Stimulated activated CD4-positive, alpha-beta T cell treated with anti-CD3 and anti-CD28 coated beads, Interleukin-15, amount 100 ng/mL, for 1 hour (primary cell): ENCODE measurements at places on chromosomes 6 and 20.

DNA sequence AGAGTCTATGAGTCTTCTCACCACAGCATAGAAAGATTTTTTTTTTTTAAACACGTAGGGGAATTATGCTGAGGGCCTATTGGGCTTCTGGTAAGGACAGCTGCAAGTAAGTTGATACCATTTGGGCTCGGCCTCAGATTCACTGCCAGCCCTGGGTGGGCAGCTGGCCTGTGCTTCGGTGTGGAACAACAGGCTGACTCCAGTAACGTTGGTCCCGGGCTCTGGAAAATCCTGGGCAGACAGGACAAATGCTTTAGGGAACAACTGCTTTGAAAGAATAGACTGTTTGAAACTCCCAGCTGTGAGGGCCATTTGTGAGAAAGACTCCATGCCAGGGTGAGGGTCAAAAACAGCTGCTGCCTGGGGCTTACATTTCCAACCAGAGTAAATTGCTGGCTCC is 366.5 kb downstream of the QKI start:
- no peak for DNase-seq

DNA sequence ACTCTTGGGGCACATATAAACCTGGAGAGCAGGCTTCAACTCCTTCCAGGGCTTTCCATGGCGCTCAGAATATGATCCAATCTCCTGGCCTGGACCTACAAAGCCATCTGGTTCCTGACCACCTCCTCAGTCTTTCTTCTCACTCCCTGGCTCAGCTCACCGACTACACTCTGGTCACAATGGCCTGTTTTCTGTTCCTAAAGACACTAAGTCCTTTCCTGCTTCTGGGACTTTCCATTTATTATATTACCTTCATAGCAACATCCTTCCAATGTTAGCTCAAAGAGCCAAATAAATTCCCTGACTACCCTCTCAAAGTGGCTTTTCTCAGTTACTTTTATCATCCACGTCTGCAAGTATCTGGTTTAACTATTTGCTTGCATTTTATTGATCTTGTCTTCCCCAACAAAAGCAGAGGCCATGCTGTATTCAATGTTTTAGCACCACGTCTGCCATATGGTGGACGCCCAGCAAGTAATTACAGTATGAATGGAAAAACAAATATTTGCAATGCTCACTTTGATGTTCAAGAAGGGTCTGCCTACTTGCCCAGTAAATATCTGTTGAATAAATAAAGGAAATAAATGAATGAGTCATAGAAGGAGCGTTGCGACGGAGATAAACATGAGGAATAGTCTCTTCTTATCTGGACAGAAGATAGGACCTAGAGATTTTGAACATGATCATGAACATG is 328.4 kb downstream of the ESR1 start:
- no peak for DNase-seq

DNA sequence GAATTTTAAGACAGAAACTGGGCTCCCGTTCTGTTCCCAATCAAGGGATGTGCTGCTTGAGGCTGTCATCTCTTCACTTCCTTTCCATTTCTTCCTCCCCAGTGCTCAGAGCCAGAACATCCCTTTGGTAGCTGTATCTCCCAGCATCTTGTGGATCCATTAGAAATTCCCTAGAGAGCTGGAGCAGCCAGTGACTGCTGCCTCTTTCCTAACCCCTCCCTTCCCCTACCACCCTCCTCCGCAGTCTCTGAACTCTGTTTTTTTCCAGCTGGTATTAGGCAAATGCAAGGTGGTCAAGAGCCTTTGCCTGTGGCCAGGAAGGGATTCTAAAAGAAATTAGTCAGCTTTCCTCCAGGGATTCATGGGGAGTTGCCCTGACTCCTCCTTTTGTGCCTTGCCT is 208.0 kb downstream of the EYA2 start:
- DNase-seq = no peak

DNA sequence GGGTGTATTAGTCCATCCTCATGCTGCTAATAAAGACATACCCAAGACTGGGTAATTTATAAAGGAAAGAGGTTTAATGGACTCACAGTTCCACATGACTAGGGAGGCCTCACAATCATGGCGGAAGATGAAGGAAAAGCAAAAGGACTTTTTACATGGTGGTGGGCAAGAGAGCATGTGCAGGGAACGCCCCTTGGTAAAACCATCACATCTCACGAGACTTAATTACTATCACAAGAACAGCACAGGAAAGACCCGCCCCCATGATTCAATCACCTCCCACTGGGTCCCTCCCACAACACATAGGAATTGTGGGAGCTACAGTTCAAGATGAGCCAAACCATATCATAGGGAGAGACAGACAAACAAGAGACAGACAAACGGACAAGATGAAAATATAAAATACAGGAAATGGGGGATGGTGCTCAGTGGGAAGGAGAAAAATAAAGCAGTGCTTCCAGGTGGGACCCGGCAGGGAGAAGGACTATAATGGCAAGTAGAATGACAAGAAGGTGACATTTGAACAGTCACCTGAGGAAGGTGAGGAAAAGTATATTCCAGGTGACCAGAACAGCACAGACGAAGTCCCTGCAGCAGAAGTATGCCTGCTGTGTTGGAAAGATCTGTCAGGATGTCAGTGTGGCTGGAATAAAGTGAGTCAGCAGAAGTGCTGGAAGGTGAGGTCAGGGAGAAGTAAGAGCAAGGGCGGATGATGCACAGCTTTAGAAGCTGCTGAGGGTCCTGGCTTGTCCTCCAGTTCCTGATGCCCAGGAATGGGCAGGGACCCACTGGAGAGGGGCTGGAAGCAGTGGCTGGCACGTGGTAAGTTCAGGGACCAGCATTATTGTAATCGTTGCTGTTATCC is 61.1 kb downstream of the SLC2A10 start:
- DNase-seq = no peak

DNA sequence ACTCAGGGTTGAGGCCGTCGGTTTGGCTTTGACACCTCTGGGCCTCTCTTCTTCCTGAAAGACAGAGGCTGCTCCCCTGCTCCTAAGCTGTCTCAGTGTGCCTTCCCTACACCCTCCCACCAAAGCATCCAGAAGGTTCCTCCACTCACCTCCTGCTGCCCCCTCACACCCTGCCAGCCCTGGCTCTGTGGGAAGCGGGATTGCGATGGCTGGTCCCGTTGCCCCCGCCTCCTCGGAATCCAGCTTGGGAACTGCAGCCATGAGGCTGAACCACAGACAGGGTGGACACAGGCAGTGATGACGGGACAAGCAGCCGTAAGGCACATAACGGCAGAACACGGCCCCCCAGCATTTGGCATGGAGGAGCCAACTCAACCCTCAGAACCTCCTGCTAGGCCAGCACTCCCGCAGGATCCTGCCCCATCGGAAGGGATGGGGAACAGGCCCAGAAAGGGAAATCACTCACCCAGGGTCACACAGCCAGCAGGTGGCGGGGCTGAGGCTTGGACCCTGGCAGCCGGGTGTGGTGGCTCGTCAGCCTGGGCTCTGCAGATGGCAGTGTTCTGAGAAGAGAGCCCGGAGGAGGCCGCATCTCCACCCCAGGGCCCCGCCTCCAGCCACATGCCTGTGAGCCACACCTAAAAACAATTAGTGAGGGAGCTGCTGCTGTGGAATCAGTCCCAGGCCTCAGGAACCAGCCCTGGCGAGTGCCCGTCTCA is 139.6 kb downstream of the PHACTR3 start:
- no peak for DNase-seq

GRCh38 chr20:47055699-47056369 is 161.2 kb downstream of the EYA2 start:
- no peak for DNase-seq

- no peak for DNase-seq
Observed at GRCh38 chr6:14596410-14596809, 478.8 kb downstream of the CD83 start.

GRCh38 chr6:109475625-109476024 is 7.4 kb downstream of the ZBTB24 start:
- no peak for DNase-seq

DNA sequence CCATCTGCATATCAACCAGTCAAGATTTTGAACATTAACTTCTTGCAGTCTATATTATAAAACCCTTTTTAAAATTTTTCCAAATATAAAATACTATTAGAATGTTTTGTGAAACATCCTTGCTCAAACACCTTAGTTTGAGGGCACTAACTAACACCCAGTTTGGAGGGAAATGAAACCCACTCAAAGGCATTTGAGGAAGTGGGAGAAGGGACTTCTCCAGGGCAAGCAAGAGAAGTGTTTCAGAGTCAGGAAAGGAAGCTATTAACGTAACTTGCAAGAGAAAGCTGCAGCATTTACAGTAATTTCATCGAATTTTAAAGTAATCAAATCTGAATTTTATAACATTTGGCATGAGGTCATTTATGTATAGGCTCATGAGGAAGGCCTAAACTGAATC is 21.3 kb downstream of the MTFR2 start:
- DNase-seq = no peak

GRCh38 chr20:528923-529604 is 14.5 kb downstream of the CSNK2A1 start:
- no peak for DNase-seq

DNA sequence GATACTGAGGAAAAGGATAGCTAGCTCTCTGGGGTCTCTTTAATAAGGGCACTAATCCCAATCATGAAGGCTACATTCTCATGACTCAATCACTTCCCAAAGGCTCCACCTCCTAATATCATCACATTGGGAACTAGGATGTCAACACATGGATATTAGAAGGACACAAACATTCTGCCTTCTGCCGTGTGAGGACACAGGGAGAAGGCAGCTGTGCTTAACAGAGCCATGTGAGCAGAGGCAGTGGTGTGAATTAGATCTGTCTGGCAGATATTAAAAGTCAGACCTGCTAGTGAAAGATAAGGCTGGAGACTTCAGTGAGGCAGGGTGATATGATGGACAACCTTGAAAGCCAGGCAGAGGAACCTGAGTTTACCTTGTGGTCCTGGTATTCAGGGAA is 341.9 kb downstream of the ARHGAP18 start:
- no peak for DNase-seq

DNA sequence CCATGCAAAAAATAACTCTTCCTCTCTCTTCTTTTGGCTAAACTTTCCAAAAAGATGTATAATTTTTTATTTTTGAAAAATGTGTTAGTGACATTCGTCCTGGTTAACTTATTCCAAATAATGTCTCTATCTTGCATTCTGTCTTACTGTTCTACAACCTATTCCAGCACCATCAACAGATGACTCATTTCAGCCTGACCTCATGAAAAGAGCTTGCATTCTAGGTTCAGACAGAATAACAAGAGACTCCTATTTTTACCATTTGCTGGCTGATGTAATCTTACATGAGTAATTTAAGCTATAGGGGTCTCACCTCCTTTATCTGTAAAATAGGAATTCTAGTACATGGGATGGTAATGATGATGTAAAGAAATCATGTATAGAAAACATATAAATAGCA is 109.0 kb downstream of the FUT9 start:
- DNase-seq = no peak

- no peak for DNase-seq
Observed at GRCh38 chr20:17343656-17344452, 117.0 kb downstream of the PCSK2 start.

DNA sequence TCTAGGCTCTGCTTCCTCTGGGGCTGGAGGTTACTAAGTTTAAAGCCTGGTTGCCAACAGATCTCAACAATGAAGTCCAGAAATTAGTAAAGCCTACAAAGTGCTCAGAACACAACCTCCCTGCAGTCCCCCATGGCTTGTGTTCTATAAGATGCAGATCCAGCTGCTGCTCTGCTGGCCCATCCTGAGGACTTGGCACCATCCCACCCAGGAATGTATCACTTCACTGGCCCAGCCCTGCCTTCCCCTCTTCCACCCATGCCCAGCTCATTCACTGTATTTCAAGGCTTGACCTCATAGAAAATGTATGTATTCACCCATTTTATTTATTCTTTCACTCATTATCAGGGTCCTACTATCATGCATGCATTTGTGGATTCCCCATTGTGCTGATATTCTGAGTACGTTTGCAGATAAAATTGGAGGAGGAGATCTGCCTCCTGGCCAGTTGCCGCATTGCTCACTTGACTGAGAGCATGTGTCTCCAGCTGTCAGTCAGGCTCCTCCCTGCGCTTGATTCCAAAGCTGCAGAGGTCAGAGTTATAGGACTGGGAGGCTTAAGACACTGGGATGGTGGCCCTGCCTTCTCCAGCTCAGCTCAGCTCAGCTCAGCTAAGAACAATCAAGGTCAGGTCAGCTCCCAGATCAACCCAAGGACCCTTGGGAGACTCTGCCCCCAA is 104.8 kb downstream of the MAFB start:
- DNase-seq = no peak

DNA sequence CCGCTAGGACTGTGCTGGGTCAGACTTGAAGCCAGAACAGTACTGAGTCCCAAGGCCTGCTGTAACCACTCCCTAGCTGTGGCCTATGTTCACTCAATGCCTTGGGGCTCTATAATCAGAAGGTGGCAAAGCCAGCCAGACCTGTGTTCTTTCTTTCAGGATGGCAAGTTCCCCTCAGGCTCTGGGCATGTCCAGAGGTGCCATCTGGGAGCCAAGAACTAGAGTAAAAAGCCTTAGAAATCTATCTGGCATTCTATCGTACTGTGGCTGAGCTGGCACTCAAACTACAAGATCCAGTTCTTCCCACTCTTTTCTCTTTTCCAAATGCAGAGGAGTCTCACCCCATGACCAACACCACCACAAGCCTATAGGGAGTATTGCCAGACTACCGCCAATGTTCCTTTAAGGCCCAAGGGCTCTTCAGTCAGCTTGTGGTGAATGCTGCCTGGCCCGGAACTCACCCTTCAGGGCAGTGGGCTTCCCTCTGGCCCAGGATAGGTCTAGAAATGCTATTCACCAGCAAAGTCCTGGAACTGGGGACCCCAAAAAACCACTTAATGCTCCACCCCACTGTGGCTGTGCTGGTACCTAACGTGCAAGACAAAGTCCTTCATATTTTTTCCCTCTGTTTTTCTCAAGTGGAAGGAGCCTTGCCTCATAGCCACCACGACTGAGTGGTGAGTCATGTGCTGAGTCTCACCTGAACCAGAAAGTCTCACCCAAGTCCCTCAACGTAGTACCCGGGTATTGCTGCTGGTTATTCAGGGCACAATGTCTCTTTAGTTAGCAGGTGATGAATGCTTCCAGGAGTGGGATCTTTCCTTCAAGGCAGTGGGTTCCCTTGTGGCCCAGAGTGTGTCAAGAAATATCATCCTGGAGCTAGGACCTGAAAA is 8.6 kb upstream of the SIRPB2 start:
- no peak for DNase-seq

- no peak for DNase-seq
Observed at GRCh38 chr6:108739496-108740330, 108.5 kb upstream of the ARMC2 start.

DNA sequence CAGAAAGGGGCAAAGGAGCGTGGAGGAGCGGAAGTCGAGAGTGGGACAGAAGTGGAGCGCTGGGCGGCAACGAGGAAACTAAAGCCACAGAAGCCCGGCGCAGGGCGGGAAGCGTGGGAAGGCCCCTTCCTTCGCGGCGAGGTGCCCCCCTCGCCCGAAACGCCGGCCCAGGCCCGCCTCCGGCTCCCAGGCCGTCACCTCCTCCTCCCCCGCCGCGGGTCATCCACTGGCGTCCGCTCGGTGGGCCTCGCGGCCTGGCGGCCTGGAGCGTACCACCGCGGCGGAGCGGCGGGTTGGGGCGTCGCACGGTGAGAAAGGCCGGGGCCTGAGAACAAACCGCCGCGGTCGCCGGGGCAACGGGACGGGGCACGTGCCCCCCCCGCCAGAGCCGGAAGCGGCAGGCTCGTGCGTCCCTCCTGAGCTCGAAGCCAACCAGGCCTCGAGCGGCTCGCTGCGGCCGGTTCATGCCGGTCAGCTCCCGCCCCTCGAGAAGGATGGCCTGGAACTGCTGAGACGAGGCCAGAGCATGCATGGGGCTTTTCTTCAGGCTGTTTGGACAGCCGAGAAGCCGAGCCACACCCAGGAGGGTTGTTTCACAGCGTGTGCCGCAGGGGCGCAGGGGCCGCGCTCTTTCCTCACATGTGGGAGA is at the start of gene TCP11:
TSS of gene TCP11 (minus strand) at position 333 of the 649 bp plus-strand sequence. CDS start 469 bp downstream, outside the sequence.
- peak; percentile 15 for DNase-seq
